ENCODE measurements at places on chromosomes 16 and 17.

GRCh38 chr16:67763066-67763465, 43.3 kb downstream of the RANBP10 start:
- DNase-seq: no peak

GRCh38 chr16:67528222-67528869, at the start of gene RIPOR1:
RIPOR1 (plus strand) TSS chr16:67528829; CDS start chr16:67538447, 9,618 bp downstream.
- DNase-seq: no peak

DNA sequence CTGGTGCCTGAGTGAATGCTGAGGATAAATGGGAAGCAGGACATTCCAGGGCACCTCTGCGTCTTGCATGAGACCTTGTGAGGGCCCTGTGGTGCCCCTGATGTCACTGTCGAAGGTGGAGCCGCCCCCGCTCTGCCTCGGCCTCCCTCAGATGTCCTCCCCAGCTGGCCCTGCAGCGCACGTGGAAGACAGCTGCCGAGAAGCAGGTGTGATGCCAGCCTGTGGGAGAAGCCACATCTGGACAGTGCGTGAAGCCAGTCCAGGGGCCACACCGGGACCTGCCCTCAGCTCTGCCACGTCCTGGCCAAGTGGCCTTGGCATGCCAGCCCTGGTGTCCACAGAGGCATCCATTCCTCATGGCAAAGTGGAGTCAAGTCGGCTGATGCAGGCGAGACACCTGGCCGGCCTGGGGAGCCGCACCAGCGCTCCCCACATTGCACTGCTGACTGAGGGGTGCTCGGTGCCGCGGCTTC, 21.6 kb upstream of the METRNL start:
- peak; percentile 63 for DNase-seq

DNA sequence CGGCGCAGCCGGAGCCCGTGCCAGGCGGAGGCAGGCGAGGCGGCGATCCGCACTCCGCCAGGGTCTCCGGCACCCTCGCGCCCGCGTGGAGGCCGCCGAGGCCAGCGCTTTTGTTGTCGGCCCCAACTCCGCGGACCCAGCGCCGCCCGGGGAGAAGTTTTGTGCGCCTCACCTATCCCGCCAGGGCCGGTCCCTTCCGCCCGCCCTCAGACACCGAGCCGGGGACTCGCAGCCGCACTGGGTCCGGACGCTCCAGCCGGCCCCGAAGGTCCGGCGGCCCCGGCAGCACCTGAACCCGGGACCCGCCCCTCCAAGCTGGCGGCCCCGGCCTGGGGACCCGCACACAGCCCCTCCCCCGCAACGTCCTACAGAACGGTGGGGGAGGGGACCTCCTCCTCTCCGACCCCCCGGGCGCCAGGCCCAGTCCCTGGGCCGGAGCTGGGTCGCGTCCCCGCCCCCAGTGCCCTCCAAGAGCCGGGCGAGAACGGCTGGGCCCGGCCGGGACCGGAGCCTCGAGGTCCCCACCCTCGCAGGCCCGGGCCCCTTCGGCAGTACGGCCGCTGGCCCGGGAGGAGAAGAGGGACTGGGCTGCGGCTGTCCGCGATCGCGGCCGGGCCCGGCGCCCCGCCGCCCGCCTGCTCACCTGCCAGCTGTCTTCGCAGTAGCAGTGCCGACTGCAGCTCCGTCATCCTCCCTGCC, 698 bp downstream of the UBE2G1 start:
- DNase-seq: peak; percentile 69

DNA sequence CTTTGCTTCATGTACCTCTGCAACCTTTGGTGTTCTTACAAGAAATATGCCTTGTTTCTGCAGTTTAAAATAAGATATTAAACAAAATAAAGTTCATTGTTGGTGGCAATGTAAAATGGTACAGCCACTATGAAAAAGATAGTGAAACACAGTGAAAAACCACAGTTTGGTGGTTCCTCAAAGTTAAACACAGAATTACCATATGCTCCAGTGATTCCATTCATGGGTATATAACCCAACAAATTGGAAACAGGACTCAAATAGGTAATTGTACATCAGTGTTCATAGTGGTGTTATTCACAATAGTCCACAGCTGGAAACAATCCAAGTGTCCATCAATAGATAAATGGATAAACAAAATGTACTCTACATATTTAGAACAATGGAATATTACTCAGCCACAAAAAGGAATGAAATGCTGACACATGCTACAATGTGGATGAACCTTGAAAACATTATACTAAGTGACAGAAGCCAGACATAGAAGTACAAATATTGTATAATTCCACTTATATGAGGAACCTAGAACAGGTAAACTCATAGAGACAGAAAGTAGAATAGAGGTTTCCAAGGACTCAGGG, 49.2 kb downstream of the CUEDC1 start:
- DNase-seq: no peak

DNA sequence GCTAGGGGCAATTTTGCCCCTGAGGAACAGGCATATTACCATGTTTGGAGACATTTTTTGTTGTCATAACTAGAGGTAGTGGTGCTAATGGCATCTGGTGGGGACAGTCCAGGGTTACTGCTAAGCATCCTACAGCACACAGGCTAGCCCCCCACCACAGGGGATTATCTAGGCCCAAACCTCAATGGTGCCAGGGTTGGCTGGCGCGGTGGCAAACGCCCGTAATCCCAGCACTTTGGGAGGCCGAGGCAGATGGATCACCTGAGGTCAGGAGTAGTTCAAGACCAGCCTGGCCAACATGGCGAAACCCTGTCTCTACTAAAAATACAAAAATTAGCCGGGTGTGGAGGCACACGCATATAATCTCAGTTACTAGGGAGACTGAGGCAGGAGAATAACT, 15.2 kb downstream of the C1QTNF1 start:
- DNase-seq: no peak

DNA sequence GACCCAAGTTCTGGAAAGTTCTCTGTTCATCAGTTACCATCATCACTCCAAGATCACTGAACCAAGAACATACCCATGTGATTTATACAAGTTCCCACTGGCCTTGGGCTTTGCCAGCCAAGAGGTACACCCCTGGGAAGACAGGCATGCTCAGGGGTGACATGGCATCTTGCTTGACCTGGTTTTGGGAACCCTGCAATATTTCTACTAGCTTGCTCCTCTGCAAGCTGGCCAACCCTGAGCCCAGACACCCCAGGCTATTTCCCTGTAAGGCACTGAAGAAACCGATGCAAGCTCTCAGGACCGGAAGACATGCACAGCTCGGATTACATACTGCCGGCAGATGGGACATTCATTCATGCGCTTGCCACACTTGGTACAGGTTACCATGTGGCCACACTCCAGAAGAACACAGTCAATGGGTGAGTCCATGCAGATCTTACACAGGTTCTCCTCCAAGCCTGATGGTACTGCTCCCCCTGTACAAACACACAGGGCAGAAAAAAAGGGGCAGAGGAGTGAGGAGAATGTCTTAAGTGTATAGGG, 31.4 kb downstream of the LIG3 start:
- DNase-seq: no peak

DNA sequence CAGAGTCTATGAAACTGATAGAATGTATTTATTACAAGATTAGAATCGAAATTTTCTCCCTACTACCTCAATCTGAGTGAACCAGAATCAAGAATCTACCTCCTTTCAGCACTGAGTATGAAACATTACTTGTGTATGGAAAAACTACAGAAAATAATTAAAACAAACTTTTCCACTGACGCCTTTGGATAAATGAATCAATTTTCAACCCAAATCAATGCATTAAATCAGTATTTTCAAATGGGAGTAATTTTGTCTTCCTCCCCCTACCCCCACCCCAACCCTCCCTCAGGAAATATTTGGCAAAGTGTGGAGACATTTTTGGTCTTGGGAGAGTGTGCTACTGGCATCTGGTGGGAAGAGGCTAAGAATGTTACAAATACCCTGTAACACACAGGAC, 7.8 kb upstream of the ABCA10 start:
- DNase-seq: no peak

DNA sequence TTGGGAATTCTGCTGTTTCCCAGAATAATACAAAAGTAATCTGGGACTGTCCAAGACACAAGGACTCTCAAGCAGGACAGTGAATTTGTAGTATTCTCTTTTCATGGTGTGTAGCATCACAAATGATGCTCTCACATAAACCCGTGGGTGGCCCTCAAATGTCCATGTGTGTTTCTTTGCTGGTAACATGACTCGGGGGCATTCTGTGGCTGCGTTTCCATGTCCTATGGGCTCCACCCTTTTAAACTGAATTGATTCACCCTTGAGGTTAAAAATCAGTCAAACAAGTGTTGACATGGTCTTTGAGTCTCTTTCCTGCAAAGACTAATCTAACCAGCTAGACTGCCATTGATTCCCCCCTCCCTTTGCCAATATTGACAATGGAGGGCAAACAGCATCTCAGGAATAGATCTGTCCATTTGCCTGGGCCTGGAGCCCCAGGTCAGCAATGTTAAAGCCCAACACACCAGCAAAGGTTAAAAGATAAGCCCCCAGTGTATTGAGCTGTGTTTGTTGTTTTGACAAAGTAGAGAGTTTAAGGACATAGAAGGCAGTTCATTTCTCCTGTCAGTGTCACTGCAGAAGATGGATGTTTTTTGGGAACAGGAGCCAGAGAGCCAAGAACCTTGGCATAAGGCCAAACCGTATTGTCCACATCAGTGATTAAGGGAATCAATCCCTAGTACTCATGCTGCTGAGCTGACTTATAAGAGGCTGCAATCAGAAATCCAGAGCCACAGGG, 117.1 kb upstream of the COX10 start:
- DNase-seq: no peak

- DNase-seq: no peak
Measured at GRCh38 chr17:43701318-43701743, 39.6 kb upstream of the MEOX1 start.

- DNase-seq: no peak
Measured at GRCh38 chr17:43615330-43616028, 46.2 kb downstream of the MEOX1 start.

GRCh38 chr17:40076591-40076990, 13.8 kb downstream of the THRA start:
- DNase-seq: no peak

GRCh38 chr16:73703891-73704290, 592.7 kb upstream of the PSMD7 start:
- no peak for DNase-seq

DNA sequence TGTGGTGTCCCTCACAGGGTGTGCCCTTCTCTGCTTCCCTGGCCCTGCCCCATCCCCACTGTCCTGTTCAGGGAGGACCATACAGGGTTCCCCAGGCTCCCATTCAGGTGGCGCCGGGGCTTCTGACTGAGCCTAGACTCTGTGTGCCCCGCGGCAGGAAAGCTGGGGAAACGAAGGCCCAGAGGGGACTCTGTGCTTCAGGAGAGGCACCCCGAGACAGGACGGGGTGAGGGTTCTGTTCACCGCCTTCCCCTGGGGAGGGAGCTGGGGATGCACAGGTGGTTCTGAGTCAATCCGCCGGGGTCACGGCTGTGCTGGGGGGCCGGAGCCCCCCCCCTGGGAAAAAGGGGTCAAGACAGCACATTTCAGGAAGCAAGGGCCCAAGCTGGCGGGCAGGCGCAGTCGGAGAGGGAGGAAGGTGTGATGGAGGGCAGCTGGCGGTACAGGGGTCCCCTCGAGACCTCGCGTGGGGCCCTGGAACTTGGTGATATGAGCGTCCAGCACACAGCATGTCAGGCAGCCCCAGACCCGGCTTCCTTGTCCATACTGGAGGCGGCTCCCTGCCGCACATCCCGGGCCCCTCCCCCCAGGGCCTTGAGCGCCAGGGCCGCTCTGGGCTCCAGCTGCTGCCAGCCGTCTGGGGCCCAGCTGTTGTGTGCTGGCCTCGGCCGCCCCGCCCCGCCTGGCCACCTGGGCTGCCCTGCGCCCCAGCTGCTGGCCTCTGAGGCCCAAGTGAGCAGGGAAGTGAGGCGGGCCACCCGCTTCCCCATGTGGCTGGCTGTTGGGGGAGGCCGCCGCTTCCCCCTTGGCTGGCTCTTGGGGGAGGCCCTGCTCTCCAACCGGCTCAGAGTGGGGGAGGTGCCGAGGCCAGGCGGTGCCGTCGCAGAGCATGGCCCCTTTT, 5.6 kb upstream of the NOTUM start:
- peak; percentile 89 for DNase-seq

DNA sequence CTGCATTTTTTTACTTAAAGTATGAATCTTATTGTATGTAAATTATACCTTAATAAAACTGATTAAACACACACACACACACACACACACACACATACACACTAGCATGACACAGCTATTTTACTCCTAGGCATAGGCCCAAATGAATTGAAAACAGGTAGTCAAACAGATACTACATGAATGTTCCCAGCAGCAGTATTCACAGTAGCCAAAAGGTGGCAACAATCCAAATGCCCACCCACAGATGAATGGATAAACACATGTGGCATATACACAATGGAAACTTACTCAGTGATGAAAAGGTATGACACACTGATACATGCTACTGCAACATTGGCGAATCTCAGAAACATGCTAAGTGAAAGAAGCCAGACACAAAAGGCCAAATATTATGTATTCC, 223.5 kb downstream of the CYB561 start:
- DNase-seq: no peak

DNA sequence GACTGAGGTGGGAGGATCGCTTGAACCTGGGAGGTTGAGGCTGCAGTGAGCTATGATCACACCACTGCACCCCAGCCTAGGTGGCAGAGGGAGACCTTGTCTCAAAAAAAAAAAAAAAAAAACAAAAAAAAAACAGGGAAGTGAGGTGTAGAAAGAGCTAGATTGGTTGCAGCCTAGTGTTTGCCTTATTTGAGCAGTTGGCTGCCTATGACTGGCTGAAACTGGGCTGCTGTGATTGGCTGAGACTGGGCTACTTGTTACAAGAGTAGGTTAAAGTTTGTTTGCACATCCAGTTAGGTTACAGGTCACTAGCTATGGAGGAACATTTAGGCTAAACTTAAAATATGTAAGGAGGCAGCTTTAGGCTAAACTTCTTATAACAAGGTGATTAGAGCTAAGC, 5.7 kb downstream of the DHRS7B start:
- DNase-seq: no peak

GRCh38 chr16:30753596-30753995, 5.4 kb downstream of the PHKG2 start:
- DNase-seq: no peak

GRCh38 chr17:42937712-42938596, 26.3 kb downstream of the AARSD1 start:
- no peak for DNase-seq

- DNase-seq: no peak
Measured at GRCh38 chr17:55264278-55264644, 499 bp upstream of the HLF start.

- DNase-seq: no peak
Measured at GRCh38 chr16:4501071-4501478, 24.9 kb downstream of the HMOX2 start.

DNA sequence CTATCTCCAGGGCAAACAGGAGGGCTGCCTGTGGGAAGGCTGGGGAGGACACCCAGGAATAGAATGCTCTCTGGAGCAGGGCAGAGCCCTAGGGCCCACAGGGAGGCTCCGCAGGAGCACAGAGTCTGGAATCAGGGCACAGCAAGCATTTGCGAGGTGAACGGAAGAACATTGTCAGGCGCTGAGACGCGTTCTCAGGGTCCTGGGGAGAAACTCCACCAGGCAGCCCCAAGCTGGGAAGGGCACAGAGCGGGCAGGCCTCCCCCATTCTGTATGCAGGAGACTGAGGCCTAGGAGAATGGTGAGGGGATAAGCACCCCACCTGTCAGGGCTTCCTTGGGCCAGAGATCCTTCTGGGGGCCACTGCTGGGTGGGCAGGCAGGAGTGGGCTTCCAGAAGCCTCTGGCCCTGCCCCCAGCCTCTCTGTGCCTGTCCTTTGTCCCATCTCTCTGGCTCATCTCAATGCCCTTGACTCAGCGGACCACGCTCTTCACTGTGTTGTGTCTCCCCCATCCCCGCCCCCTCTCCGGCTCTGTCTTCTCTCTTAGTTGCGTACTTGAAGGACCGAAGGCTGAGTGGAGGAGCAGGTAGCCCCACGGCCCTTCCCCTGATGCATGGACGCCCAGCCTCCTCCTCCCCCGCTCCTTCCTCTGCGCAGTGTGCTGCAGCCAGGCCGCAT, 5.1 kb upstream of the SETD6 start:
- DNase-seq: no peak

Measured in left forelimb (tissue), 1 donor.